ENCODE measurements at places on chromosomes 13 and 19.

- DNase-seq: no peak
These were observed at the start of gene ICAM5 for GRCh38 chr19:10289836-10290356. Gene ICAM5 (plus strand): TSS chr19:10289952. CDS start chr19:10290044, 92 bp downstream.

GRCh38 chr19:39103151-39103550 lies 19.0 kb downstream of the ACP7 start:
- no peak for DNase-seq

DNA sequence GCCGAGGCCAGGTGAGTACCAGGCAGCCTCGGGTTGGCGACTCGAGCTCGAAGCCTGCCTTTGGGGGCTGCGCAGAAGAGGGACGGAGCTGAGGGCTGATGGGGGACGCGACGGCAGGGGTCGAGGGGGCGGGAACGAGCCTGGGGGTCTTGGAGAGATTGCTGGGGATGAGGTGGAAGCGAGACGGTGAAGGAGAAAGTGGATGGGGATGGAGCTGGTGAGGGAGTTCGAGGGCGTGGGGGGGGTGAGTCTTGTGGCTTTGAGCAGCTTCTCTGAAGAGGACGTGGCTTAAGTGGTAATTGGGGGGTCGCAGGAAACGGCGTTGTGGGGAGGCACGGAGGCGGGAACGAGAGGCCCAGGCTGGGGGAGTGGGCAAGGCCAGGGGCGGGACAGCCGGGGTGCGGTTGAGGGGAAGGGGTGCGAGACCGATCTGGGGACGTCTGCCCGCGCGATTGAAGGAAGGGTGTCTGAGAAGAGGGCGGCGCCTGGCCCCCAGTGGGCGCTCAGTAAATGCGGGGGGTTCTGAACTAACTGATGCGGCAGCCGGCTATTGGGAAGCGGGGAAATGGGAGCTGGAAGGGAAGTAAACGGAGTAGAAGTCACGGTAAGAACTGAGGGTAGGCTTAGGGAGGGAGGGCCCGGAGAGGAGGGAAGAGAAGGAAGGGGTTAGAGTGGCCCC lies 426 bp downstream of the MYO9B start:
- no peak for DNase-seq

- DNase-seq: no peak
These were observed 81.6 kb downstream of the CHST8 start for GRCh38 chr19:33703438-33703750.

All from esophagus squamous epithelium (tissue), 5 donors.